ENCODE measurements at places on chromosomes 12 and 14. TPM values are rescaled to one million over a fixed set of nuclear protein-coding genes. Genes with fewer than 3 reads are reported as not detected.

KLRC1 gene
- total RNA-seq = not detected

THAP2 gene
- total RNA-seq = 2.7 TPM

KRT78 gene
- total RNA-seq = not detected

DNA sequence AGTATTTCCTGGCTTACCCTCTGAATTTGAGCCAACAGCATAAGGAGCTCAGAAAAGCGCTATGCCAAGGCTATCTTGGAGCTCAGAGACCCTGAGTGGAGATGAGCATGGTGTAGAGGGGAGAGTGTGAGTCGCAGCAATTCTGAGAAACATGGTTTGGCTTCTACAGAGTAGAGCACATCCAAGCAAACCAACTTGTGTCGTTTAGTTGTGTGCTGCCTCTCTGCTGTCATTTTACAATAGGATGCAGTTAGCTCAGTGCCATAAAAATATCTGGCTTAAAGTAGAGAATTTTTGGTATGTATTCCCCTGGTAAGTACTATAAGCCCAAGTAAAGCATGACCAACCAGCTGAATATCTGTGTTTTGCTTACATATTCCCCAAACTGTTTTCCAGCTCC lies 249.2 kb downstream of the TRHDE start:
- H3K27ac ChIP-seq = no peak overlapping the region
- H3K4me3 ChIP-seq = no peak overlapping the region
- no peak for DNase-seq

DNA sequence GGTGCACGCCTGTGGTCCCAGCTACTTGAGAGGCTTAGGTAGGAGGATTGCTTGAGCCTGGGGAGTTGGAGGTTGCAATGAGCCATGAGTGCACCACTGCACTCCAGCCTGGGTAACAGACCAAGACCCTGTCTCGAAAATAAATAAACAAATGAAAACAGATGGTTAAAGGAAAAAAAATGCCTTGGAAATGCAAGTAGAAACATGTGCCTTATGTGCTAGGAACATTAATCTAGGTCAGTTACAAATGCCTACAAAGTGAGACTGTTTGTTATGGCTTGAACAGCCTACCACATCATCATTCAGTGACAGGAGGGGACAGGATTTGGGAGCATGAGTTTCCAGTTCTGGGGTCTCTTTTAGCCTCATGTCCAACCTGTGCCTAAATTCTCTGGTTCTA lies 52.4 kb upstream of the BCAT1 start:
- DNase-seq = no peak
- H3K4me3 ChIP-seq = no peak overlapping the region
- no peaks in the 10 kb centered on the region for H3K36me3 ChIP-seq
- H3K27ac ChIP-seq = no peak overlapping the region
- H3K27me3 ChIP-seq = no peaks in the 10 kb centered on the region

DNA sequence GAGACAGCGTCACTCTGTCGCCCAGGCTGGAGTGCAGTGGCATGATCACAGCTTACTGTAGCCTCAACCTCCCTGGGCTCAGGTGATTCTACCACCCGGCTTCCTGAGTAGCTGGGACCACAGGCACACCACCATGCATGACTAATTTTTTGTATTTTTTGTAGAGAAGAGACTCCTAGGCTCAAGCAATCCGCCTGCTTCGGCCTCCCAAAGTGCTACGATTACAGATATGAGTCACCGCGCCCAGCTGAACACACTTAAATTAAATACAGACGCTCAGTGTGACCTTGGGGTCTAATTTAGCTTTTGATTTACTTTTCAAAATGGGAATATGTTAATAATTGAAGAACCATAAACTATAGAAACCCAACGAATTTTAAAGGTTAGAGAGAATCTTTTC lies 77.2 kb downstream of the C2CD5 start:
- H3K27ac ChIP-seq = no peak overlapping the region
- H3K4me1 ChIP-seq = no peaks in the 10 kb centered on the region
- H3K27me3 ChIP-seq = no peaks in the 10 kb centered on the region
- no peak overlapping the region for H3K4me3 ChIP-seq
- no peak for DNase-seq

TEX22 gene
- total RNA-seq = 0.86 TPM

DNA sequence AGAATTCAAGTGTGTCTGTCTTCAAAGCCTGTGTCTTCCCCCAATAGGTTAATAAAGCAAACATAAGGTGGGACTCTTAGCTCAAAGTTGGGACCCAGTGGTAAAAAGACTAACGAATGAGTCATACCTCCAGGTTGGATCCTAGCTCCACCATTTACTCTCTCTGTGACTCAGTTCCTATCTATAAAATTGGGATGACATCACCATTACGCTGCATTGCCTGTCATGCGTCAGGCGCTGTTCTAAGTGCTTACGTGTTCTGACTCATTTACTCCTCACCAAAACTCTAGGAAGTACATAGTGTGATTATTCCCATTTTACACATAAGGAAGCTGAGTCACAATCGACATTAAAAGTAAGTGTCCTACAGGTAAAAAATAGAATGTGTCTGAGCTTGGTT lies 915.8 kb downstream of the VRK1 start:
- H3K27ac ChIP-seq = no peak overlapping the region
- DNase-seq = no peak
- H3K36me3 ChIP-seq = no peaks in the 10 kb centered on the region
- H3K4me1 ChIP-seq = no peaks in the 10 kb centered on the region

DIO2 gene
- total RNA-seq = 3.4 TPM

- no peaks in the 10 kb centered on the region for H3K36me3 ChIP-seq
- H3K4me1 ChIP-seq = 0 out of 2 replicates have a peak, but pooled peaks cover 4% of the 10 kb centered on the region
- no peak for DNase-seq
- H3K27ac ChIP-seq = no peak within 1 kb of the TSS
- H3K27me3 ChIP-seq = no peaks in the 10 kb centered on the region
These were observed at the start of gene OR6C1 for GRCh38 chr12:55314043-55314442. TSS of gene OR6C1 (plus strand) at chr12:55314343. CDS start at chr12:55320600, 6,257 bp downstream.

GRCh38 chr14:89241257-89241656 lies 175.8 kb downstream of the FOXN3 start:
- no peaks in the 10 kb centered on the region for H3K4me1 ChIP-seq
- H3K36me3 ChIP-seq = no peaks in the 10 kb centered on the region
- no peaks in the 10 kb centered on the region for H3K27me3 ChIP-seq
- H3K4me3 ChIP-seq = no peak overlapping the region

CPNE6 gene
- not detected for total RNA-seq

DNA sequence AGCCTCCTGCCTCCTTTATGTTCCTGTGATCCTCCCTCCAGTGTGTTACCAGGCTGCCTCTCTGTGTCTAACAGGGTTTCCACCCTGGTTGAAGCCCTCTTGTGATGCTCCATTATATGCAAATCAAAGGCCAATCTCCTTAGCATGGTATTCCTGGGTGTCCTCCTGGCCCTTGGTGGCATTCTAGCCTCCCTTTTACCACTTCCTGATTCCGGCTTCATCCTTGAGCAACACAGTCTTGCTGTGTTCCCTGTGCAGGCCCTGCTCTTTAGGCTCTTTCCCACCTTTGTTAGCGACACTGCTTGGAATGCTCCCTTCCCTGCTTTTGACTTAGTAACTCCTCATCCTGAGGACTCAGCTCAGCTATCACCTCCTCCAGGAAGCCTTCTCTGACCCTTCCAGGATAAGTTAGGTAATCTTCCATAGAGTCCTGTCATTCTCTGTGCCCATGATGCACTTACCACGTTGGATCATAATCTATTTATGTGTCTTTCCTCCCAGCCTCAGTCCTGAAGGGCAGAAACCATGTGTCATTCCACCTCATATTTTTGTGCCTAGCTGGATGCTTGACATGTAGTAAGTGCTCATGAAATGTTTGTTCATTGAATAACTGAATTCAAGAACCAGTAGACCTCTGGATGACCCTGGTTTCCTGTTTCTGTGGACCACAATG lies 37.3 kb downstream of the PRKCH start:
- no peak for DNase-seq
- H3K4me1 ChIP-seq = peaks cover 10% of the 10 kb centered on the region
- no peaks in the 10 kb centered on the region for H3K27me3 ChIP-seq
- peak overlapping the region; percentile 16 for H3K27ac ChIP-seq
- H3K36me3 ChIP-seq = no peaks in the 10 kb centered on the region
- no peak overlapping the region for H3K4me3 ChIP-seq

GRCh38 chr14:63454436-63454835 lies 88.7 kb downstream of the PPP2R5E start:
- H3K27me3 ChIP-seq = no peaks in the 10 kb centered on the region
- no peaks in the 10 kb centered on the region for H3K36me3 ChIP-seq
- no peak overlapping the region for H3K4me3 ChIP-seq
- no peak for DNase-seq
- H3K4me1 ChIP-seq = no peaks in the 10 kb centered on the region

- H3K27ac ChIP-seq = no peak overlapping the region
- no peak overlapping the region for H3K4me3 ChIP-seq
- no peaks in the 10 kb centered on the region for H3K4me1 ChIP-seq
- no peak for DNase-seq
- H3K36me3 ChIP-seq = no peaks in the 10 kb centered on the region
- H3K27me3 ChIP-seq = no peaks in the 10 kb centered on the region
These were observed 243.8 kb upstream of the NPAS3 start for GRCh38 chr14:32694795-32695449.

GRCh38 chr12:109962398-109962797 lies 33.8 kb downstream of the GIT2 start:
- peaks cover 2% of the 10 kb centered on the region for H3K36me3 ChIP-seq
- DNase-seq = no peak
- no peak overlapping the region for H3K4me3 ChIP-seq
- no peak overlapping the region for H3K27ac ChIP-seq
- no peaks in the 10 kb centered on the region for H3K27me3 ChIP-seq
- H3K4me1 ChIP-seq = no peaks in the 10 kb centered on the region

NFATC4 gene
- 0.88 TPM for total RNA-seq

- no peak overlapping the region for H3K4me3 ChIP-seq
- H3K36me3 ChIP-seq = no peaks in the 10 kb centered on the region
- no peaks in the 10 kb centered on the region for H3K4me1 ChIP-seq
- no peak for DNase-seq
- H3K27me3 ChIP-seq = no peaks in the 10 kb centered on the region
- H3K27ac ChIP-seq = no peak overlapping the region
These were observed 94.4 kb downstream of the KCNK10 start for GRCh38 chr14:88228522-88229236.

DNA sequence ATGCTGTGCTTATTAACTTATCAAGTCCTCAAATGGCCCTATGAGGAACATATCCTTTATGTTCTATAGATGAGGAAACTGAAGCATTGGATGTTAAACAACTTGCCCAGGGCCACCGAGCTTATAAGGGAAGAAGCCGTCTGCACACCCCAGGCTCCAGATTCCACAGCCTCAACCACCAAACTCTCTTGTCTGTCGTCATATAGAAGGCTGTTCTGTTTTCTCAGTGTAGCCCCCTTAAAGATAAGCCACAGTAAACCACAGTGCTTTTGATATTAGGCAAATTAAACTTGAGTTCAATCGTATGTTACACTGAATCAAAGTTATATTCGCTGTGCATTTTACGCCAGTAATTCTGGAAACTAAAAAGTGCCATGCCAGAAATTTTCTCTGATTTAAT lies 116.7 kb downstream of the PRKCH start:
- DNase-seq = no peak
- peaks cover 31% of the 10 kb centered on the region for H3K4me1 ChIP-seq
- H3K4me3 ChIP-seq = no peak overlapping the region
- no peaks in the 10 kb centered on the region for H3K36me3 ChIP-seq
- H3K27ac ChIP-seq = peak overlapping the region; percentile 98

PTPRO gene
- total RNA-seq = not detected

GRCh38 chr14:93049867-93050331 lies 65.8 kb downstream of the ITPK1 start:
- no peaks in the 10 kb centered on the region for H3K27me3 ChIP-seq
- H3K27ac ChIP-seq = peak overlapping the region; percentile 92

DNA sequence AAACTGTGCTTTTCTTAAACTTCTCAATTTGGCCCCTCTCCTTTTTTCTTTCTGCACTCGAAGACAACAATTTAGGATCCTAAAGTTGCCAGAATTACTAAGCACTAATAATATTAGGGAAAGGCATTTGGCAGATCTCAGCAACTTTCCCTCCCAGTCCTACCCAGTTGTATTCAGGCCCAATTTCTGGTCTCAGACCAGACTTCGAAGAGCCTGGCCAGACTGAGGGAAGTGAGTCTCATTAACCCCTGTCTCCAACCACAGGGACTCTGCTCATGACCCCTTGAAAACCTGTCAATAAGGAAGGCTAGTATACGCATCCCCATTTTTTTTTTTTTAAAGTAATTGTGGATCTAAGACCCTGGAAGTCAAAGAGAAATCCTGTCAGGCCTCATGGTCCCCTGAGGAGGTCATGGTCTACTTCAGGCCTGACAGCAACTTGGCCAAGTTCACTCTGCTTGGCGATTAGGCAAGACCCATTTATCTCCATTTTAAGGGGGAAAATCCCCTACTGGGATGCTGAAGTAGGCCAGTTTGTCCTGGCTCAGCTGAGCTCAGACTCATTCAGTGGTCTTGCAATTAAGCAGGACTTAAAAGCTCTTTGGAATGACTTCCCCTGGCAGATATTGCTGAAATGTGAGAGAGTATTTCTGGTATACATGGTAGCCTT lies 521.0 kb downstream of the FUT8 start:
- no peak overlapping the region for H3K4me3 ChIP-seq
- H3K27me3 ChIP-seq = no peaks in the 10 kb centered on the region
- H3K36me3 ChIP-seq = no peaks in the 10 kb centered on the region
- DNase-seq = no peak
- no peaks in the 10 kb centered on the region for H3K4me1 ChIP-seq

GNPTAB gene
- total RNA-seq = 39.1 TPM

DNA sequence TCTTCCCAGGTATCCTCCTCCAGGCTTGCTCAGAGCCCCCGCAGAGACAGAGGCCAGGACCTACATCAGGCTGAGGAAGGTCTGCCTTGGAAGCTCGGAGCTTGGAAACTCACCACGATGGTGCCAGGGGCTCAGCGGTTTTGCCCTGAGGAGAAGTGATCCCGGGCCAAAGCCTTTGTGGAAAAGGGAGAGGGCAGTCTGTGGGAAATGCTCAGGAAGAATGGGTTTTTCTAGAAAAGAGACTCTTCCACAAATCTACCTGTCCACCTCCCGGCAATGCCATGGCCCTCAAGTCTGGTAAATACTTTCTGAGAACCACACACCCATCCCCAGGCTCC lies 8.0 kb downstream of the KRT2 start:
- H3K36me3 ChIP-seq = no peaks in the 10 kb centered on the region
- H3K27me3 ChIP-seq = no peaks in the 10 kb centered on the region
- DNase-seq = no peak

DNA sequence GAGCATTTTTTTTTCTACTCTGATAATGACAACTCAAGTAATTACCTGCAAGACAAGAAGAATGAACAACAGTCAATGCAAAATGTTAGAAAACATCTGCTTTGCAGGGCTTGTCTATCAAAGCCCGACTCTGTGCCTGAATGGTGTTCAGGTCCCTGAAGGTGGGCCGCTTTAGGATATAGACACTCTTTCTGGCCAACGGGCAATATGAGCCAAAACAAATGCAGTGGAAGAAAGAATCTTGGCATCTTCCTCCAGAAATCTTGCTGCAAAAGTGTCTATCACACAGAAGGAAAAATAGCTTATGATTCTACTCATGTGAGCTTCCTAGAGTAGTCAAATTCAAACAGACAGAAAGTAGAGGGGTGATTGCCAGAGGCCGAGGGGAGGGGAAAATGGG lies 32.7 kb downstream of the FOS start:
- no peaks in the 10 kb centered on the region for H3K36me3 ChIP-seq
- no peak for DNase-seq
- H3K4me3 ChIP-seq = no peak overlapping the region
- H3K27ac ChIP-seq = no peak overlapping the region
- H3K4me1 ChIP-seq = no peaks in the 10 kb centered on the region

TTLL5 gene
- 45.3 TPM for total RNA-seq

TAS2R46 gene
- 2.3 TPM for total RNA-seq

CCDC175 gene
- total RNA-seq = not detected

Data from Caco-2 (cell line).